Activated CD4-positive, alpha-beta T cell treated with anti-CD3 and anti-CD28 coated beads, Interleukin-2, amount 50 U/mL, for 48 hours (primary cell): ENCODE measurements at places on chromosomes 7 and 10.

DNA sequence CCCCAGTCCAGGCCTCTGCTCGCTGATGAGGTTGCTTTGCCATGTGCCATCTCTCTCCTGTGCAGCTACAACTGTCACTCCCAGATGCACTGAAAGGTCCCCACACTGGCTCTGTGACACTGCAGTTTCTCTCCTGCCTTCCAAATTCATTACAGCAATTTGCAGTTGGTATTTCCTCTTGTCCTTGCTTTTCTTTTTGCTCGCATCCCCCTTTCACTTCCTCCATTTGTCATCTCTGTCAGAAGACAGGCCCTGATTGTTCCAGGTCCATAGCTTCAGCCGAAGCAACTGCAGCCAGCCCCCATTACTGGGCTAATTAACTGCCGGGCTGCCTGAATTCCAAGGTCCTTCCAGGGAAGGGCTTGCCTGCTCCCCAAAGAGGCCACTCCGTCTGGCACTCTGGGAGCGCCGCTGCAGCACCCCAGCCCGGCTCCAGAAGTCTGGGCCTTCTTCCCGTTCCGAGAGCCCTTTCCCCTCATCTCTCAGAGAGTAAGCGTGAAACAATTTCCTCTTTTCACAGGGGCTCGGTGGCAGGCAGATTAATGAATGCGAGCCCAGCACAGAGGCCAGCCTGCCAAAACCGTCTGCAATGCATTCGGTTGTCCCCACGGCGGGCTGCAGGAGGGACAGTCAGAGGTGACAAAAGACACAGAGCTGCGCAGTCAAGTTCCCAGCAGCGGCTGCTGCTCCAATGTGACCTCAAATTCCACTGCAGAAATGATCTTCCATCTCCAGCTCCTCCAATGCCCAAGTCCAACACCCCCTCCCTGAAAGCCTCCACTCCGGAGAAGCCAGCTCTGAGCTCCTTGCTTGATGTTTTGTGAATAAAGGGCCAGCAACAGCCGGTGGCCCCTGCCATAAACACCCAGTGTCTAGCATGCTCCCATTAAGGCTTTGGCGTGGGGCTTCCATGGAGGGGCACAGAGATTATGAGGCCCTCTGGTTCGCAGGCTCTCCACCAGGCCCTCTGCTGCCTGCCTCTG, 279.4 kb upstream of the HABP2 start:
- DNase-seq: no peak

DNA sequence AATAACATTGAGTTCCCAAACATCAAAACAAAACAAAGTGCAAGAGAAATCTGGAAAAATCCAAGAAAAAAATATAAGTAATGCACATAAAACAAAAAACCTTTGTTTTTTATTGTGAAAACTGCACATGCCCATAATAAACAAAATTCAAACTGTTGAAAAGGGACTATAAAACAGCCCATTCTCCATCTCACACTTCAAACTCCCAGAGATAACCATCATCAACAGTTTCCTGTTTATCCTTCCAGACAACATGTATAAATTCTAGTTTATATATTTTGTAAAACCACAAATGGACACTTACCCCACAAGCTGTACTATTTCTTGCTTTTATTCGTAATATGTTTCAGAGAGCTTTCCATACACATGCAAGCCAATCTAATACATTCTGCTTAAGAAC, 79.3 kb downstream of the DPY19L1 start:
- no peak for DNase-seq

- no peak for DNase-seq
Observed at GRCh38 chr7:136386876-136387275, 409.7 kb upstream of the MTPN start.

DNA sequence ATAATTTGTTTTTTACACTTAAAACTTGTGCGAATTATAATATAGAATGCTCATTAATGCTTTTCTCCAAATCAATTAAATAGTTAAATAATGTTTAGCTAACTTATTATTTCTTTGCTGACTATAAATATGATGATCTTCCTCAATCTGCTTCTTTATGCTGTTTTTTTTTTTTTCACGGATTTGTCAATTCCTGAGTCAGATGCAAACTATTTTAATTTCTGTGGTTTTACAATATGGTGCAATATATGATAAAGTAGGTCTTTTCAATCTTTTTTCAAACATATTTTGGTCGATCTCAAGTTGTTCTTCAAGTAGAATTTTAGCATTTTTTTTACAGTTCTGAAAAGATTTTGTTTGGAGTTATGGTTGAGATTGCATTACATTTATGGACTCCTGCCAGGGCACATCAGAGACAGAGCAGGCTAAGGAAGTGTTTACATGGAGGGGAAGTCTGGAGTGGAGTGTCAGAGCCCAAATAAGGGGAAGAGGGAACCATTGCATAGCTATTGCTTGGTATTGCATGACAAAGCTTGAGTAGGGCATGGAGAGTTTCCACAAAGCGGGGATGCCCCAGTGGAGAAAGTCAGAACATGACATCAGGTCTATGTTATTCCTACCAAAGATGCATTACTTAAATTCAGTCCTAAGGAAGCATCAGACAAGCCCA, 204.4 kb downstream of the OTUD1 start:
- DNase-seq: no peak

DNA sequence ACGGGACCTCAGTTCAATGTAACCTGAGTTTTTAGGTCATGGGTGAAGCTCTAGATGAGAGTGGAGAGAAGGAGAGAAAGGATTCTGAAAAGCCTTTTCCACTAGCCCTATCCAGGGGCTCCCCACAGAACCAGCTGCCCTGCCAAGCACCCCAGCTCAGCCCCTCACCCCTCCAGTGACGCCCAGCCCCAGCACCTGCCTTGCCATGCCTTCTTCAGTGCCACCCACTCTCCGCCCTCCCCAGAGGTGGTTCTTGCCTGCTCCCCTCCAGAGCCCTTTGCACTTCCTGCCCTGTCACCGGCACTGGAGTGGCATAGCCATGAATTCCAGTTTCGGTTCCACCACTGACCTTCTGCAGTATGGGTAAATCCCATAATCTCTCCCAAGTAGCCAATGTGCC, 70.1 kb downstream of the PCGF5 start:
- DNase-seq: no peak

DNA sequence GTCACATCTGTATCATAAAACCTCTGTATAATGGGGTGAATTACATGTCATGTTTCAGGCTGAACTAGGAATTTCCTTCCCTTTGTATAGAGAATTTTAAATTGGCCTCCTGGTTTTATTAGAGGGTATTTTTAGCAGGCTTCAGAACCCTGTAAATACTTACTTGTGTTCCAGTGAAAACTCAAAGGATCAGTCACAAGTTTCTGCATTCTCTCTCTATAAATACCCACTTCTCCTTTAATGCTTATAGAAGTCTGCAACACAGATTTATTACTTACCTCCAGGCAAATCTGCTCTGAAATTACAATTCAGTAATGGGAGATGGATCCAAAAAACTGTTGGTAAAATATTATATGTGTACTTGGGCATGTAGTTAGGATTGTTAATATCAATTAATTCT, 161.6 kb downstream of the GLI3 start:
- no peak for DNase-seq

- DNase-seq: peak; percentile 7
Observed at GRCh38 chr10:15238555-15239335, 70.3 kb upstream of the NMT2 start.
